HS-27A (cell line): ENCODE measurements at places on chromosomes 2 and 18.
A peak's percentile ranks its signal among the peaks of the same experiment; 100 is the strongest.

- DNase-seq = no peak
Measured at GRCh38 chr2:222404151-222404905, 20.0 kb upstream of the SGPP2 start.

DNA sequence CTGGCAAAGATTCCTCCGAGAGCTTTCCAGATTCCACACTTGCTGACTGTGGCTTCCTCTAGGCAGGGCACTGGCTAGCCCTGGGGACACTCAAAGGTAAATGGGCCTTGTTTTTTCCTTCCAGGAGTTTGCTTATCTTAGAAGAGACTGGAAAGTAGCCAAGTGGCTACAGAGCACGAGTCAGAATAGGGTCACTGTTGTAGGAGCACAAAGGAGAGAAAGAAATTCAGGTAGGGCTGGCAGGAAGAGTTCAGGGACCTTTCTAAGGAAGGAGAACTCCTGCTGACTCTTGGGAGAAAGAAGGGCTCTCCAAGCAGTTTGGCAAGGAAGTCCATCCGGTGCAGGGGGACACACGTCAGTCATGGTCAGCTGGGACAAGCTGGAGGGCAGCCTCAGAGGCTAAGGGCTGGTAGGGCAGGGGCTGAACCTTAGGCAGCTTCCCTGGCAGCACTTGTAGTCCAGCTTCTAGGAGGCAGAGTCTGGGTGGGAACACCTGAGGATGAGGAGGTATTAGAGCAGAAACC lies 39.5 kb downstream of the NIFK start:
- no peak for DNase-seq

GRCh38 chr2:133326652-133327397 lies 241.4 kb downstream of the NCKAP5 start:
- peak; percentile 86 for DNase-seq

- no peak for DNase-seq
Measured at GRCh38 chr2:3641841-3642421, 16.1 kb upstream of the ALLC start.

GRCh38 chr18:69567813-69568488 lies 167.3 kb downstream of the DOK6 start:
- no peak for DNase-seq

GRCh38 chr2:25339211-25339674 lies 2.5 kb downstream of the DNMT3A start:
- no peak for DNase-seq

DNA sequence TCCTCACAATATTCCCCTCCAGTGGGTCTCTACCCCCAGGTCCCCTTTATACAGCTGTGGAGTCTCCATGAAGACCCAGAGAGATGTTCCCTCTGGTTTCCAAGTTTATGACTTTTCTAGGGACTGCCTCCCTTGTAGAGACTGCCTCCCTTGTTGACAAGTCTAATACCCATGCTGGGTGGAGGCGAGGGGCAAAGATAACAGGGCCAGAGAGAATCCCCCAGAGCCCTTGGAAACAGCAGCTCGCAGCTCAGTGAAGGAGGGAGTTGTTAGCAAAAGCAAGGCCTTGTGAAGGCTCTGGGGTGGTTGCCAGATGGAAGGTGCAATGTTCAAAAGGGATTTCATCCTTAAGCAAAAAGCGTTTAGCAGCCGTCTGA lies 75.0 kb upstream of the GATA6 start:
- no peak for DNase-seq

GRCh38 chr18:57438743-57439608 lies 3.8 kb downstream of the ONECUT2 start:
- DNase-seq = no peak

GRCh38 chr2:38554973-38555595 lies 47.6 kb downstream of the HNRNPLL start:
- DNase-seq = no peak

GRCh38 chr2:20781656-20782265 lies 41.1 kb downstream of the LDAH start:
- peak; percentile 20 for DNase-seq

DNA sequence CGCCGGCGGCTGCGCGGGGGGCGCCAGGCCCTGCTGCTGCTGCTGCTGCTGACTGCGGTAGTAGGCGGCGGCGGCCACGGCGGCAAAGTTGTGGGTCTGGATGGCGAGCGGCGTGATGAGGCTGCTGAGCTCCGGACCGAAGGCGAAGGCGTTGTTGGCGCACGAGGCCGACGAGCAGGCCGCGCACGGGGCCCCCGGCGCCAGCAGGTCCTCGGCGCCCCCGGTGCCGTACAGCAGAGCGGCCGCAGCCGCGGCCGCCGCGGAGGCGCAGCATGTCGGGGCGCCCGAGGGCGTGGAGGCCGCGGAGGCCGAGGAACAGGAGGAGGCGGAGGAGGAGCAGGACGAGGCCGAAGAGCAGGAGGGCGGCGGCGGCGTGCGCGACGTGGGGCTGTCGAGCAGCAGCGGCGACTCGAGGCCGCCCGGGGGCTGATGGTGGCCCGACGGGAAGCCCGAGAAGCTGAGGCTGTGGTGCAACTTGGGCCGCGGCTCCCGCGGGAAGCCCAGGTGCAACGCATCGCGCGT lies 1.8 kb downstream of the ZFP36L2 start:
- no peak for DNase-seq

DNA sequence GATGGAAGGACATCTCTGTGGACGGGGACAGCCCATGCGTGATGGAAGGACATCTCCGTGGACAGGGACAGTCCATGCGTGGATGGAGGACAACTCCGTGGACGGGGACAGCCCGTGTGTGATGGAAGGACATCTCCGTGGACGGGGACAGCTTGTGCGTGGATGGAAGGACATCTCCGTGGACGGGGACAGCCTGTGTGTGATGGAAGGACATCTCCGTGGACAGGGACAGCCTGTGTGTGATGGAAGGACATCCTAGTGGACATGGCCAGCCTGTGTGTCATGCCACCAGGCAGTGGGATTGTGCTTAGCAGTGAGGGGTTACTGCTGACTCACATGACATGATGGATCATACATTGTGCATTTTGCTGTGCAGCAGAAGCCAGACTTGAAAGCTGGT lies 30.0 kb upstream of the NFATC1 start:
- DNase-seq = no peak

GRCh38 chr18:68024716-68025115 lies 508.2 kb upstream of the DSEL start:
- no peak for DNase-seq

GRCh38 chr18:2331491-2331890 lies 239.8 kb downstream of the METTL4 start:
- no peak for DNase-seq

DNA sequence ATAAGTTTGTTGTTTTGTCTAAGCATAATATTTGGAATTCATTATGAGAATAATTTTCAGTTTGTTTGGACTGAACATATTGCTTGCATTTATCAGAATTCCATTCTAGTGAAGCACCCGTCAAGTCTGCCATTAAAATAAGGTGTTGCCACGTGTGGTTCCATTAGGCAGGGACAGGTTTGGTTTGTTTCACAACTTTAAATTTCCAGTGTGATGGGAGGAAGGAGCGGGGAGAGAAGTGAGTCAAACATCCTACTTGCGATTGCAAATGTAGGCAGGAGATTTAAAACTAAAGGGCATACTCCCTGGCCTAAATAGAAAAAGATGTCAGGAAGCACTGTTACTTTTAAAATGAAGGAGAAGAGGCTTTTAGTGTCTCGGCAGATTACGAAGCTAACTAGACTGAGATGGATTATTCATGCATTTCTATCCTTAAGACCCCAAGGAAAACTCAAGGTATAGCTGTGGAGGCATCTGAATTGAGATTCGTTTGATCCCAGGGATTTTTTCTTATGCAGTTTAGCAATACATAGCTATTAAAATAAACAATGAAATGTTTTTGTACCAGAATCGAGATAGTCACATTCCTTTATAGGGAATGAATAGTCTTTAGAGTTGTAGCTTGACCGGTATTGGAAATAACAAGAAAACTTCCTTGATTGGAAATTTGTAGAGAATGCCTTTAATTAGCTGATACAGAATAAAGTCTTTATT lies 19.8 kb downstream of the GRHL1 start:
- DNase-seq = no peak

- DNase-seq = no peak
Measured at GRCh38 chr2:128103407-128103806, 12.4 kb downstream of the UGGT1 start.

- no peak for DNase-seq
Measured at GRCh38 chr2:61439241-61440002, 31.5 kb downstream of the USP34 start.
